ENCODE measurements at places on chromosomes 1 and 21.

GRCh38 chr1:219340796-219341195 lies 167.1 kb downstream of the LYPLAL1 start:
- DNase-seq = no peak

DNA sequence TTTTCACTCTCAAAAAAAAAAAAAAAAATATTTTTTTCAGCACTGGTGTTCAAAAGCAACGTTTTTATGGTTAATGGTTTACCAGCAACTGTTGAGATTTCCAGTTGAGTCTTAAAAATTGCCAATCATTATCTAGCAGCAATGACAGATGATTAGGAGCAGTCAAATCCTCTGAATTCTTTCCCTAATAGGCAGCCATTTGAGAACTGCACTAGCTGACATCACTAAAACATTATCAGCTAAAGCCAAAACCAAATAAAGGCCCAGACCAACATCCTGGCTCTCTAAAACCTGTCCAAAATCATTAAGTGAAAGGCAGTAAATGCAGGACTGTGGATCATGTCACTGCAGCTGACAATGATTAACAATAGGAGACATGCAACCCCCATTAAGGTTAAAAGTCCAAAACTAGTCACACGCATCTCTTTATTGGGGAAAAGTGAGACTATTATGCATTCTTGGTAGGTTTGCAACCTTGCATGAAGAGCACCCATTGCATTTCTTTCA lies 14.0 kb downstream of the SFPQ start:
- no peak for DNase-seq

- no peak for DNase-seq
These were observed 24.1 kb upstream of the TTF2 start for GRCh38 chr1:117036018-117036461.

DNA sequence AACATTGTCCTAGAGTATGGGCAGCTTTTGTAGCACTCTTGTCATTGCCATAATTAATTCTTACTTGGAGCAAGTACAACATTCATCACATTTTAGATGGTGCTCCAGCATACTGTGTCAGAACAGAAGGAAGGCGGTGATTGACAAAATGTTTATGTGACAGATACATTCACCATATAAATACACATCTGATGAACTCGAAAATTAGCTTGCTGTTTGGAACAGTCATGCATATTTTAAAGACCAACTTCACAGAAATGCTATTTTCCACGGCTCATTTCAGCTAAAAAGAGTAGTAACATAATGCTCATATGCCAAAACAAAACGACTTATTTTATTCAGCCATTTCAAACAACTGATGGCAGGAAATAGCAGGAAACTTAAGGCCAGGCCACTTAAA lies 302.7 kb downstream of the MRPL39 start:
- DNase-seq = no peak

DNA sequence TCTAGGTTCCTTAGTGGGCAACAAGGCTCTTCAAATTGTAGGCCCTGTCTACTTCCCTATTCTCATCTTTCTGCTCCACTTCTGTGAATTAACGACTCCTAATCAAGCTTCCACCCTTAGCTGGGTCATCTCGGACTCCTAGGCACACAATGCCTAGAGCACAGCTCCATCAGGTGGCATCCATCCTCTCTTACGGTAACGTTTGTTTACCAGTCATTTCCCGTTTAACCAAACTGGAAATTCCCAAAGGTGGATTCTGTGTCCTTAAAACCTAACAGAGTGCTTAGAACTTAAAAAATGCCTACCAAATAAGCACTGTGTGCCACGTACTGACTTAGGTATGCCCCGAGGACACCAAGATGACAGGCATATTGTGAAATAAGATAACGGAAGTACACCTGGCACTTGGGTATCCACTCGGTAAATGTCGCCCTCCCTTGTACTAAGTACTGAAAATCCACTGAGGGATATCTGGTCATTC lies 1.5 kb downstream of the PARP1 start:
- peak; percentile 9 for DNase-seq

DNA sequence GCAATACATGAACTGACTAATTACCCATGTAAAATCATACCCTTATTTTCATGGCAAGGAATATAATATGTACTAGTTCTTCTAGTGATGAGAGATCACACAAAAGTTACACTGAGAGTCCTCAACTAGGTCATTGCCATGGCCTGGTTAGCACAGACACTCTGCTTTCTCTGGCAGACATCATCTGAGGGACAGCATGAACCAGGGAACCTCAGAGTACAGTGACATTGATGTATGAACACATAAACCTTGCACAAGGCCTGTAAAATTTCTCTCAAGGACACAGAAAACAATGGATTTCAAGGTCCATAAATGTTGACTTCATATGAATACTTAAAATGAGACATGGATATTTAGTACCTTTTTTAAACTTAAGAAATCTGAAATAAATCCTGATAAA lies 108.8 kb upstream of the MAGI3 start:
- no peak for DNase-seq

DNA sequence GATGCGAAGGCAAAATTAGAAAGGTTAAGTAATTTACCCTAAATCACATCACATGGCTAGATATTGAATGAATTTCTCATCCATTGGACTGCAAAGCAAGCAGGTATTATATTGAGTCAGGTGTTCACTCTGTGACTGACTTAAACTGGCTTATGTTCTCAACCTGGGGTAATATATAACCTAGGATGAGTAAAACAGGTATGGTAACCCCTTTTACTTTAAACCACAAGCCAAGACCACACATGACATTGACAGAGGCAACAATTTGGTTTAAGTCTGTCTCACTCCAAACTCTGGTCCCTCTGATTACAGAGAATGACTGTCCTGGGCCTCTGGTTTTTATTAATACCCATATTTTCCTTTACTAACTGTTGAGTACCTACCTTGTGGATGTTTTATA lies 33.3 kb downstream of the MAEL start:
- DNase-seq = no peak

DNA sequence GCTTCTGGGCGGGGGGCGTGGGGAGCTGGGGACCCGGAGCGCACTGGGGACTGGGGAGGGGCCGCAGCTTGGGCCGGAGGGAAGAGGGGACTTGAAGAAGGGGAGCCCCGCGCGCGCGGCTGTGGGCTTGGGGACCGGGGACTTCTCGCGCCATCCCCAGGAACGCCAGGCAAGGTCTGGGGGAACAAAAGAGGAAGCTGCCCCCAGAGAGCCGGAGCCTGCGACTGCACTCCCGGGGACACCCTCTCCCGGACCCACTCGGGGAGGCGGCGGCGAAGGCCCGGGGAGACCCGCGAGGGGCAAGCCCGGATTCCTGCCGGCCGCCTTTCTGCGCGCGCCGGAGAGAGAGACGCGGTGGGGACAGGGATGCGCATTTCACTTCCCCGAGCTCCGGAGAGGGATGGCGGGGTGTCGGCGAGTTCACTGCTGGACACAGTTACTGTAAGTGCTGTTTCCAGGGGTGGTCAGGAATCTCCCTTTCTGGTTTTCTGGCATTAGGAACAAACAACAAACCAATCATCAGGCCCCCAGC lies 732 bp downstream of the ABCG1 start:
- DNase-seq = peak; percentile 37

DNA sequence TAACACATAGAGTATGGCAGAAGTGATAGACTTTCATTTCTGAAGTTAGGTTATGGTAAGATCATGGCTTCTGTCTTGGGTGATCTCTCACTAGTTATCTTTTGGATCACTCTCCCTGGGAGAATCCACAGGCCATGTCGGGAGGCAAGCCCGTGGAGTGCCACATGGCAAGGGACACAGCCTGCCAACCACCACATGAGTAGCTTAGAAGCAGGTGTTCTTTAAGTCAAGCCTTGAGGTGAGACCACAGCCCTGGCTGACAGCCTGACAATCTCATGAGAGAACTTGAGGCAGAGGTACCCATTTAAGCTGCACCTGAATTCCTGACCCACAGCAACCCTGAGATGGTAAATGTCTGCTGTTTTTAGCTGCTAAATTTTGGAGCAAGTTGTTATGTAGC lies 130.4 kb downstream of the KCNN3 start:
- DNase-seq = no peak

- no peak for DNase-seq
These were observed 274.5 kb downstream of the S1PR1 start for GRCh38 chr1:101511202-101511891.

- no peak for DNase-seq
These were observed 31.0 kb upstream of the PPP1R15B start for GRCh38 chr1:204442376-204443259.

DNA sequence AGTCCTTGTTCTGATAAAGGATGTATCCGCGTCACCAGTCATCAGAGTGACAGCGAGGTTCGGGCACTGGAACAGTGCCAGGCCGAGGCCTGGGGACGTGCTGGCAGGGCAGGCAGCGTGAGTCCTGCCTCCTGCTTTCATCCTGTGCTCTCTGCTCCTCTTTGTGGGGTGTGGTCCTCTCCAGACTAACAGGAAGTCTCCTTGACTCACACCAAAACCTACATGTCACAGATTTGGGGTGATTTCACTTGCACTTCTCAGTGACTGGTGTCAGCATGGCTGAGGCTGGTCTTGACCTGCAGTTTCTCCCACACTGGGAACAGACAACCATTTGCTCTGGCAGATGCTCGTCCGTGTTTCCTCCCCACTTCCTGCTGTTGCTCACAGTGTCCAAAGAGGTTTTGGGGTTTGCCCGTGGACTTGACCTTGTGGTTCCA lies 8.8 kb upstream of the NLRP3 start:
- DNase-seq = peak; percentile 87

- no peak for DNase-seq
These were observed 31.6 kb upstream of the PDE9A start for GRCh38 chr21:42621819-42622177.

DNA sequence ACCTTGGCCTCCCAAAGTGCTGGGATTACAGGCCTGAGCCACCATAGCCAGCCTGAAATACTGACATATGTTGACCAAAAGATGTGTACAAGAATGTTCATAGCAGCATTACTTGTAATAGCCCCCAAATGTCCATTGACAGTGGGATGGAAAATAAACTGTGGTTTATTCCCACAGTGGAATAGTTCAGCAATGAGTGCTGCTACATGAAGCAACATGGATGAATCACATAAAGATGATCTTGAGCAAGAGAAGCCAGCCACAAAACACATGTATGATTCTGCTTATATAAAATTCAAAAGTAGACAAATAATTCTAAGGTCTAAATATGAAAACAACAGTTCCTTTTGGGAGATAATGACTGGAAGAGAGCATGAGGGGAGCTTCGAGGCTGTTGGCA lies 9.1 kb upstream of the CREG1 start:
- peak; percentile 62 for DNase-seq

DNA sequence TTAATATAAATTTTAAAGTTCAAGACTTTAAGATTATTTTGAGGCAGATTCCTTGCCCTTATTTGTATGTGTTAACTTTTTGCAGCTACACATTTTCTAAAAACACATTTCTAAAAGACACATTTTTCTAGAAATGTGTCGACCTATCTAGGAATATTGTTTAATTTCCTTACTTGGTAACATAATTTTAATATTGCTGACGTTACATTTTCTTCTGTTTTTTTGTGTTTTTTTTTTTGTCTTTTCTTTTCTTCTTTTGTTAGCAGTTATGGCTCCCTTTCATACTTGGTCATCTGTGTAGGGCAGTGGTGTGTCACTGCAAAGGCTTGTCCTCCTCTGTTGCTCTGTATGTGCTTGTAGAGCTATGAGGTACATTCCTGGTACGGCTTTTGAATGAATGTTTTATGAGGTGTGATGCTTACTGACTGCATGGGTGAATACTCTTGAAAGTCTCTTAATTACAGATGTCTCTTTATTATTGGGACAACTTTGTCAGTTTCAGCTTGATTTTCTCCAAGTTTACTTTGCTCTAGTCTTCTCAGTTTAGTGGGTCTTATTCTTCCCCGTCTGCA lies 30.1 kb downstream of the LRRC8D start:
- DNase-seq = no peak

GRCh38 chr1:93619507-93620171 lies 62.0 kb downstream of the BCAR3 start:
- peak; percentile 11 for DNase-seq

DNA sequence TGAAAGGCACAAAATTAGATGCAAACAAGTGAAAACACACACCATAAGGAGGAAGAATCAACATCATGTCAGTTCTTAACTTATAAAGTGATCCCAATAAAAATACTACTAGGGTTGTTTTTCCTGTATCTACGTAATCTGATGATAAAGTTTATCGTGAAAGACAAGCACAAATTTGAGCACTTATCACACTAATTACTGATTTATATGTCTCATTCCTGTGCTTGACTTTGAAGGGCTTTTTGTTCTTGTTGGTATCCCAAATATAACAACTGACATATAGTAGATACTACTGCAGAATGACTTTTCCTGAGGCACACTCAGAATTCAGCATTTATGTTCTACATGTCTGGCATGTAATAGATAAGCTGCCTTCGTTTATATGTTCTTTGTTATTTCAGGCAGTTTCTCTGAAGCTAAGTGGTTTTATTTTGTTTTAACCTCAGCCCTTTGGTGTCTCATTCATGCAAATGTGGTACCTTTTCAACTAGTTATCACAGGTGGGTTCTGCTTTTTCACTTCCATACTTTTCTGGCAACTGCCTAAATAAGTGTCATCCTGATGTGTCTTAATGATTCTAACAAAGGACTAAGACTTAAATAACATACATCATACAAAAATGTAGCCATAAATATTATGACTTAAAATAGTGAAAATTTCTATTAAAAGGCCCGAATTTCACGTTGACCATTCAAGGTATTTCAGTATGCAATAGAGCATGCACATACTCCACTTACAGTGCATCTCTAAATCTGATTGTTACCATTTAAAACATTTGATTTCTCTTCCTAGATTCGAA lies 73.2 kb downstream of the LRRC8C start:
- DNase-seq = no peak

DNA sequence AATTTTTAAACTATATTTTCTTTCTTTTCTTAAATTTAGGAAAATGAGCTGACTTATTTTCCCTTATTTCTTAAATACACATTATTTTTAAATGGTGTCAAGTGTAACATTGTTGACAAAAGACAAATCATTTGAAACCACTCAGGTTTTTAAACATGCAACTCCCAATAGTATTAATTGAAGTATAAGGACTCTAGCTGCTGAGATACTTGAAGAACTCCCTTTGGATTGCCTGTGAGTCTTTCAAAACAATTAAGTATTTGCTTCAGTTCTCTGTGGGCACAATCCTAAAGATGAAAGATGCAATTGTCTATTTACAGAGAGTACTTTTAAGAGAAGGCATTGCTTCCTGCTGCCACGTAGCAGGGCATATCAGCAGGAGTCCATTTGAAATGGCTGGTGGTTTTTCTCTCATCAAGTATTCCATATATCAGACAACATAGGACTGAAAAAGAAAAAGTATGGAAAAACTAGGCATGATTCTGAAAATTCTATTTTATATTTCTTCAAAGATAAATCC lies 373.4 kb downstream of the NEGR1 start:
- no peak for DNase-seq

Data from inflammatory macrophage (primary cell).